ENCODE measurements at places on chromosomes 4 and X.

- DNase-seq, result no peak
Observed at GRCh38 chr4:141464366-141464765, 172.0 kb upstream of the IL15 start.

- no peak for DNase-seq
Observed at GRCh38 chr4:1711055-1711570, 1.0 kb downstream of the SLBP start.

- no peak for DNase-seq
Observed at GRCh38 chrX:65609237-65609636, 58.2 kb upstream of the MSN start.

- DNase-seq, result no peak
Observed at GRCh38 chr4:150096625-150097024, 18.4 kb downstream of the DCLK2 start.

GRCh38 chrX:112714357-112714918 is 34.7 kb upstream of the LHFPL1 start:
- DNase-seq, result no peak

GRCh38 chr4:184534511-184535391 is 60.4 kb upstream of the IRF2 start:
- no peak for DNase-seq

DNA sequence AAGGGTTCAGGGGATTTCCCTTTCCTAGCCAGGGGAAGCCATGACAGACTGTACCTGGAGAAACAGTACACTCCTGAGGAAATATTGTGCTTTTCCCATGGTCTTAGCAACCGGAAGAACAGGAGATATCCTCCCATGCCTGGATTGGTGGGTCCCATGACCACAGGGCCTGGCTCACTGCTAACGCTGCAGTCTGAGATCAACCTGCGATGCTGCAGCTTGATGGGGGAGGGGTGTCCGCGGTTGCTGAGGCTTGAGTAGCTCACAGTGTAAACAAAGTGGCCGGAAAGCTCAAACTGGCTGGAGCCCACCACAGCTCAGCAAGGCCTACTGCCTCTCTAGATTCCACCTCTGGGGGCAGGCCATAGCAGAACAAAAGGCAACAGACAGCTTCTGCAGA is 819.5 kb downstream of the TECRL start:
- DNase-seq, result no peak

- no peak for DNase-seq
Observed at GRCh38 chr4:176492646-176493302, 173.0 kb downstream of the SPCS3 start.

GRCh38 chr4:86497131-86497530 is 97.0 kb upstream of the PTPN13 start:
- no peak for DNase-seq

DNA sequence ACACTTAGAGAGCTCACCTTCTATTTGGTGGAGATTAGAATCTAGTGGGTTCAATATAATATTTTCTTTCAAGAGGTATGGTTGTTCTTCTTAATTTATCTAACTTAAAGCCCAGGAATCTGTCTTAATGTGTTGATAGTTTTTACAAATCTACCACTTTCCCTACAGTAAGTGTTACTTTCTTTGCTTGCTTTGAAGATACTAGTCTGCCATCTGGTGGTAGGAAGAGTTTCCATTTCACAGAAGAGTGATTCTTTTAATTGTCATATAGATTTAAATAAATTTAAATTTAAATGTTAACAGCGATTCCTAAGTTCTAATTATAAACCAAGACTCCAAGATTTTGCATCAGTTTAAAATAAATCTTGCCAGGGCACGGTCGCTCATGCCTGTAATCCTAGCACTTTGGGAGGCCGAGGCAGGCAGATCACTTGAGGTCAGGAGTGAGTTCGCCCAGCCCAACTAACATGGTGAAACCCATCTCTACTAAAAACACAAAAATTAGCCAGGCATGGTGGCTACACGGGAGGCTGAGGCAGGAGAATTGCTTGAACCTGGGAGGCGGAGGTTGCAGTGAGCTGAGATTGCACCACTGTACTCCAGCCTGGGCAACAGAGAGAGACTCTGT is 43.5 kb downstream of the NUDT9 start:
- DNase-seq, result no peak

DNA sequence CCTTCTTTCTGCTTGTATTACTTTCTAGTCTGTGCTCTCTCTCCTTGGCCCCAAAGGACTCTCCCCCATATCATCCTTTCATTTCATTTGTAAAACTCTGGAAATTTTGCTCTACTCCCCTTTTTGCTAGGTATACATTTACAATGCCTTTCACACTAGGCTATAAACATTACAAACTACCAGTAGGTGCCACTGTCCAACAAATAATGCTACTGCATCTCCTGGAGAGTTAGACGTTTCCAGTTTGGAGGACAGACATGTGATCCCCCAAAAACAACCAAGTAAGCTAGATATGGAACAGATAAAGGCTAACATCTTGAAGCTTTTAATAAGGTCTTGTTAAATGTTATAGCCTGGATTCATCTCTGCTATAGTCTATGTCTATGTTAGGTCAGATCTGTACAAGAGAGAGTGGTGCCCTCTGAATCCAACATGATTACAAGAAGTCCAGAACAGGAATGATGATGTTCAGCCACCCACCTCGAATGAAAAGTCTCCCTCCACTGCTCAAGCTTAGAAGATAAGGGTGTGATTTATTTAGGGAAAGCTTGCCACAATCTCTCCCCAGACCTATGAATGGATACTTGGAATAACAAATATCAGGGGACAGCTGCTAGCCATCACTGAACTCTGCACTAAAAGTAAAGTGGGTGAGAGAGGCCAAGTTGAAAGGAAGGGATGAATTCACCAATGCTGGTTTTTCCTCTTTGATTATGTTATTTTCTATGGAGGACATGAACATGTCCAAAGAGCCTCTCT is 14.3 kb downstream of the CBR4 start:
- no peak for DNase-seq

- no peak for DNase-seq
Observed at GRCh38 chrX:135737366-135738071, 24.1 kb downstream of the CT45A1 start.

DNA sequence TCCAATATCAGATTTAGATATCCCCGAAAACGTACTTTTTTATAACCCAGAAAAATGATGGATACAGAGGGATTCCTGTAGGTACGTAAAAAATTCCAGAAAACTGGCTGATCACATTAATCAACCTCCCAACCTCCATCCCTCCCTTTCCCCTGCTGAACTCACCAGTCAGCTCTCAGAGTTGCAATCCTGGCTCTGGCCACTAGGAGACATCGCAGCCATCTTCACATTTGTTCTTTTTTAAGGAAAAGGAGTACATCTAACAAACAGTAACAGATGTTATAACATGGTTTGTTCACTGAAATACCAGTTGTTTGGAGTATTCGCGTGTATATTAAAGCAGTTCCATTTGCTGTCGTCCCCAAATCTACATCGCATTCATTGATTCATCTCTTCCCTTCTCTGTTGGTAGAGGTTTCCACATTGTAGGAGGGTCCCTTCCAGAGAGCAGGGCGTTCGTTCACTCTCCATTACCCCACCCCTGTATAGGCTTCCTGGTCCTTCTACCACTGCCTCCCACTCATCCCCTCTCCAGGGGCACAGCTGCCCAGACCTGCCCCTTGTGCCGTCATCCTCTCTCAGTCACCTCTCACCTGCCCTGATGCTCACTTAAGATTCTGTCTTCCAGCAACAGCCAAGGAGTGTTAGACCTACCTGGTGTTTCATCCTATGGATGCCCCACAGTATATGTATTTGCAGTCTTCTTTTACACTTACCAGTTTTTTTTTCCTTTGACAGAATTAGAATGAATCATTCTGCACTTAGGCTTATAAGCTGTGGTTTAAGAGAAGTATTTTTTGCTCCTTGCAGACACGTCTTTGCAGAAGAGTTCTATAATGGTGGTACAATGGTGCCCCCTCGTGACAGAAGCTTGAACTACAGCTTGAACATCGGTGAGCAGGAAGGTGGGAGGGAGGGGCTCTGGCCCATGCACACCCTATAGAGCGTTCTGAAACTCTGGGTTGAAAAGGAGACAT is 36.8 kb upstream of the RAB40AL start:
- peak; percentile 20 for DNase-seq

DNA sequence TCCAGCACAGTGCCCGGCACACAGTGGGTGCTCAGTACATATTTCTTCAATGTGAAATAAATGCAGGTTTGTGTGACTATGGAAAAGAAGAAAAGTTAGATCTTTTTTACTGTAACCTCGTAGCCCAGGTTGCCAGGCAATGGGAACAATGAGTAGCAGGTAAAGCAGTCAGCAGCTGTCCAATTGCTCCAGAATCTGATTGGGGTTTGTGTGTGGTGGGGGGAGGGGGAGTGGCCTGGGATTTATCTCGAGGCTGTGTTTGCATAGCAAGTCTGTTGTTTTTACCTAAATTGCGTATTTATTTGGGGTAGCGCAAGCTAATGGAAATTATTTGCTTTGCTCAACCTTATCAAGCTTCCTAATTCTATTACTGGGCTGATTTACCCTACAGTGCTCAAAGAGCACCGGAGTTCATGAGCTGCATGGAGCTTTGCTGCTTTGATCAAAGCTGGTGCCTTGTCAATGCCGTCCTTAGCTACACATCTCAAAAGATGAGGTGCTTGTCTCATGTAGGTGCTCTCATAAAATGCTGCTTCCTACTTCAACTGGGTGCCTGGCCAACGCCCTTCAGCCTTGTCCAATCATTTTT is 145.0 kb upstream of the DGKK start:
- DNase-seq, result no peak

DNA sequence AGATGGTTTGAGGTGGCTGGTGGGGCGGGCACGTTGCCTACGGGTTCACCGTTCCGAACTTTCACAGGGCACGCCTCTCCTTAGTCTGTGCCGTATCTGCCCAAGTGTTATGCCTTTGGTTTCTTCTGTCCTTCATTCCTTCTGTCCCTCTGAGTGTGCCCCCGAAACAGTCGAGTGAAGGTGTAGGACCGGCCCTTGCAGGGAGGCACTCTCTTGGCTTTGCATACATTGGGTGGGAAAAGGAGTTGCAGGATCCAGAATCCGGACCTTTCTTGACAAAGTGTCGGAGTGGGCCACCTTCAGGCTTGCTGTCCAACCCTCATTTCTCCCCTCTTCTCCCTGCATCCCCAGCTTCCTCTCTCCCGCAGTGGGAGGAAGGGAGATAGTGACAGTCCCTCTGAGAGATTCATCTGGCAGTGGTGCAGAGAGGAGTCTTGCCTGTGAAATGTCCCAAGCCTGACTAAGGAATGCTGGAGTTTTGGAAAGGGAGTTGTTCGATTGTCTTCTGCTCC is 569 bp downstream of the ARFIP1 start:
- peak; percentile 19 for DNase-seq

- DNase-seq, result no peak
Observed at GRCh38 chrX:115949900-115950822, 220.4 kb upstream of the AGTR2 start.

- DNase-seq, result no peak
Observed at GRCh38 chr4:23290656-23291055, 597.9 kb downstream of the GBA3 start.

GRCh38 chr4:4995103-4995907 is 24.0 kb downstream of the CYTL1 start:
- DNase-seq, result peak; percentile 29

- no peak for DNase-seq
Observed at GRCh38 chrX:140447150-140447549, 57.7 kb downstream of the SOX3 start.

GRCh38 chr4:116132946-116133345 is 952.4 kb downstream of the TRAM1L1 start:
- no peak for DNase-seq

- DNase-seq, result no peak
Observed at GRCh38 chr4:57475424-57475823, 365.2 kb upstream of the IGFBP7 start.

DNA sequence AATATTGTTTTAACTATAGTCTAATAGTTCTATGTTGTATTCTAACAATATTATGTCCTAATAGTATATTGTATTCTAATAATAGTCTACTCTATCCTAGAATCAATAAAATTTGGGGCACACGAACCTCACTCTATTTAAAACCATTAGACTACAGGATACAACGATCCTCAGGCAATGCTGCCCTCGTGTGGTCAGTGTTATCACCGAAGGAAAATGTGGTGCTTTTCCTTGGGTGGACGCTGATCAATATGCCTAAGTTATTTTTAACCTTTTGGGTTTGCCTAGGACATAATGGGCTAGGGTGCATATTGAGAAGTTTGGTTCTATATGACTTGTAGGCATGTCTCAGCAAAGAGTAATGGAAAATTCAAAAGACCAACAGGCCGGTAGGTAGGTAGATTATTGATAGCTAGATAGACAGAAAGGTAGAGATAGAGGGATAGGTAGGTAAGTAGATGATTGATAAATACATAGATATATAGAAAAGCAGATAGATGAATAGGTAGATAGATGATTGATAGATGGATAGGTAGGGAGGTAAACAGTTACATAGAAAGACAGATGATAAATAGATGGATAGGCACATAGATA is 75.1 kb downstream of the PRKX start:
- DNase-seq, result no peak

GRCh38 chr4:110793381-110793801 is 170.5 kb upstream of the PITX2 start:
- DNase-seq, result peak; percentile 59

DNA sequence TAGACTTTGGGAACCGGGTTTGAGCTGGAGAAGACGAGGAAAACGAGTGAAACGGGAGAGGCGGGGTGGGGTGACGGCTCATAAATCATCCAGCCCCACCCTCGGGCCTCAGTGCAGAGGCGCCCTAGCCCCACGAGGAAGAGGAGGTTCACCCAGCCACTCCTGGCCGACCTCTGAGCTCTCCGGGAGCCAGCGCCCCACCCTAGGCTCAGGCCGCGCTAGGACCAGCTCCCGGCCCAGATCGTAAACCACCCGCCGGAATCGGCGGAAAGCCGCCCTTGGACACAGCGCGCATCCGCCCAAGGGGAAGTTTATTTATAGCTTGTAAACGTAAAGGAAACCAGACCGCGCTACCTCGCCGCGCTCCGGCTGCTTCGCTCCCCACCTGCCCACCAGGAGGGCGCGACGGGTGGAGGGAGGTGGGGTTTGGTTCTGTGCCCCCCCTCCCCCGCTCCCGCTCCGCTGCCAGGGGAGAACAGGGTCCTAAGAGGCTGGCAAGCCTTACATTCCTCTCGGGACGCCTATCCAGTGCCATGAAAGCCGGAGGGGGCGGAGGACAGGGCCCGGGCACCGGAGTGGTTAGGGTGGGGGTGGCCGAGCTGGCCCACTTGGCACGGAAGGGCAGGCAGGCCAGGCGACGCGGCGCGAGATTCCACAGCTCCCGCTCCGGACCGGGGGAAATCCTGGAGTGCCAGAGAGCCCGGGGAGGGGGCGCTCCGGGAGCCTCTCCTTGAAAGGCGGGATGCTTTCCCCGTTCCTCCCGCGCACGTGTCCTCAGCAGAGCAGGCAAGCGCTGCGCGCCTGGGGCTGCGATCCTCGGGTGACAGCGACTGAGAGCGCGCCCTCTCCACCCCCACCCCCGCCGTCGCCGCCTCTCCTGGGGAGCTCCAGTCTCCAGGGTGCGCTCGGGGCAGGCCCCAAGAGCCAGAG is 84.2 kb downstream of the BCOR start:
- peak; percentile 17 for DNase-seq
